ENCODE measurements at places on chromosomes 1 and 21.
A peak's percentile ranks its signal among the peaks of the same experiment; 100 is the strongest.

DNA sequence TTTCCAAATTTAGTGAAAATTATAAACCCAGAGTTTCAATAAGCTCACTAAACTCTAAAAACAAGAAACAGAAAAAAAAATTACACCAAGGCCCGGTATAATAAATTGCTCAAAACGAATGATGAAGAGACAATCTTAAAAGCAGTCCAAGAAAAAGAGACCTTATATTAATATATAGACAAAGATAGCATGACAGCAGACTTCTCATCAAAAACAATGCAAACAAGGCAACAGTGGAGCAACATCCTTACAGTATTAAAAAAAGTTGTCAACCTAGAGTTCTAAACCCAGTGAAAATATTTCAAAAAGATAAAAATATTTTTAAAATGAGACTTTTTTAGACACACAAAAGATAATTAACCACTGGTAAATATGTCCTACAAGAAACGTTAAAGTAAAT lies 46.7 kb downstream of the KIFAP3 start:
- no peak for DNase-seq

GRCh38 chr1:19003371-19004290 lies 47.2 kb upstream of the IFFO2 start:
- DNase-seq = peak; percentile 90

- no peak for DNase-seq
Observed at GRCh38 chr1:246528933-246529731, 22.1 kb upstream of the SMYD3 start.

DNA sequence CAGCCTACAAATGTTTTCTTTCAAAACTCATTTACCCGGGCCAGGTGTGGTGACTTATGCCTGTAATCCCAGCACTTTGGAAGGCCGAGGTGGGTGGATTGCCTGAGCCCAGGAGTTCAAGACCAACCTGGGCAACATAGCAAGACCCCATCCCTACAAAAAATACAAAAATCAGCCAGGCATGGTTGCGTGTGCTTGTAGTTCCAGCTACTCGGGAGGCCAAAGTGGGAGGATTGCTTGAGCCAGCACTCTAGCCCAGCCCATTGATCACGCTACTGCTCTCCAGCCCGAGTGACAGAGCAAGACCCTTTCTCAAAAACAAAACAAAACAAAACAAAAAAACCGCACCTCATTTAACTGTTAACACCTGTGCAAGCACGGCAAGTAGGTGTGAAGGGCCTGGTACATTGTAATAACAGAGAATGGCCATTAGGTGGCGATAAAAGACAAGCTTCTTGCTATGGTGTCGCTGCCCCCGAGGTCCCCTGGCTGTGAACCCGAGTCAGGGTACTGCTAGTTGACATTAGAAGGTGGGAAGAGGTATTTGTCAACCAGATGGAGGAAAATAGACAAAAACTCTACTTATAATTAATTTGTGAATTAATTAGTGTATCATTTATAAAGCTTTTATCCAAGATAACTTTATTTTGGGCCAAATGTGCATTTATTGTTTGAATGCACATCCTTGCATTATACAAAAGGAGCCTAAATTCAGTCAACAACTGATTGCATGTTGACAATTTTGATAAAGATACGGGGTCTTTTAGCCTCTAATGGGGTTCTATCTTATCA lies 66.5 kb downstream of the SH3BGR start:
- no peak for DNase-seq

GRCh38 chr1:97365026-97365425 lies 555.8 kb downstream of the DPYD start:
- DNase-seq = no peak

GRCh38 chr1:41444785-41445184 lies 39.7 kb downstream of the EDN2 start:
- no peak for DNase-seq

GRCh38 chr1:66242646-66243547 lies 291.1 kb upstream of the SGIP1 start:
- DNase-seq = peak; percentile 82

DNA sequence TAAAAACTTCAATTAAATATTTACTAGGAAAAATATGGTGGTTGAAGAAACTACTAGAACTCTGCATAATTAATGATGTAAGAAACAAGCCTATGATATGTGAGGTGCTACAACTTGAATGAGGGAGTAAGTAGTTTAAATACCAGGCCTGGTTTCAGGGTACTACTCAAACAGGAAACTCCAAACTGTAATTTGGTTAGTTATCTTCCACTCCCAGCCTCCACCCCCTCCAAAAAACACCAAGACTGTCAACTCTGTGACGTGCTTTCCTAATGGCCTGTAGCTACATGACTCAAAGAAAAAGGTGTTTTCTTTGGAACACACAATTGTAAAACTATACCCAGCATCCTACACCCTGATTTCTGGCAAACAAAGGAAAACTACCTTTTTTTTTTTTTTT lies 55.9 kb upstream of the RCC1 start:
- DNase-seq = peak; percentile 78

GRCh38 chr1:113042285-113043143 lies 30.5 kb upstream of the LRIG2 start:
- DNase-seq = peak; percentile 90

DNA sequence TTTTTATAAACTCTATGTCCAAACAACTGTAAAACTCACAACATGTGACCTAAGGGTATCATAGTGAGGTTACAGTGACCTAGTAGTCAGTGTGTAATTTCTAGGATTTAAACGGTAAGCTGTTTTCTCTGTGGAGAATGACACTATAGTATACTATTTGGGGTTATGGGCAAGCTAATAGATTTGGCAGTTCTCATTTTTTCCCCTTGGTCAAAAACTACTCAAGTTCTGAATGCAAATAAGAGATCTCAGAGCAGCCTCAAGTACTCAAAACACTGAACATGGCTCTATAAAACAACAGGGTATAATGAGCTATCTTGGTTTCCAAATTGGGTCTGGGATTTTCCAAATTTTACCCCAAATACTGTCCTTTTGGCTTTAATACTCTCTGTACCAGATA lies 88.5 kb upstream of the HMCN1 start:
- DNase-seq = no peak

DNA sequence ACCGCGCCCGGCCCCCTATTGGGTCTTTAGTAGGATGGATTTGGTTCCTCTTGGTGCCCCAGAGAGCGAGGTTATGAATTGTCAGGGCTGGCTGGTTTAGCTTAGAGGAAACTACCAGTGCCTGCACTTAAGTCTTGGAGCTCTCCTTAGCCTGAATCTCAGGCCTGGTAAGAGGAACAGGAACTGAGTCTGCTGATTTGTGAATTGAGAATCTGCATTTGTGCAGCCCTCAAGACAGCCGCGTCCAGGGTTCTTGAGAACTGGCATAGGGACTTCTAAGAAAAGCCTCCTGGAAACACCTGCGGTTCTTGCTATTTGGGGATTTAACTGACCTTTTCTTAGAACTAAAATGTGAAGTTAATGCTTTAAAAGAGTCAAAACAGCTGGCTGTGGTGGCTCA lies 1.7 kb downstream of the NECAP2 start:
- DNase-seq = no peak

GRCh38 chr1:182629499-182630096 lies 25.4 kb upstream of the RGS16 start:
- DNase-seq = no peak

DNA sequence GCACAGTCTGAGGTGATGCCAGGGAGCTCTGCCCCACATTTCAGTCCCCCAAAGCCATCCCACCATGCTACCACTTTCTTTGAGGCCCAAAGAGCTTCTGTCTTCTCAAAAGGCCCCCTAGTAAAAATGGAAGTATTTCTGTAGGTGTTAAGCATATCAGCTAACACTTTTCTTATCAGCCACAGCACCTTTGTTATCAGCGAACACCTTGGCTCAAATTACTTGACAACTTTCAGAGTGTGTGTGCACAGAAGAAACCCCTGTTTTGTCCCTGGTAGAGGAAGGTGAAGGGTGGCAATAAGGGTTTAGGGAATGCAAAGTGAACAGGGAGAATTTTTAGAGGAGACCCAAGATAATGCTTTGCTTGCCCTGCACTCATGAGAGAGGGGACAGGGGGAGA lies 54.8 kb upstream of the GJA8 start:
- no peak for DNase-seq

GRCh38 chr1:31704271-31705079 lies 658 bp upstream of the COL16A1 start:
- DNase-seq = no peak

DNA sequence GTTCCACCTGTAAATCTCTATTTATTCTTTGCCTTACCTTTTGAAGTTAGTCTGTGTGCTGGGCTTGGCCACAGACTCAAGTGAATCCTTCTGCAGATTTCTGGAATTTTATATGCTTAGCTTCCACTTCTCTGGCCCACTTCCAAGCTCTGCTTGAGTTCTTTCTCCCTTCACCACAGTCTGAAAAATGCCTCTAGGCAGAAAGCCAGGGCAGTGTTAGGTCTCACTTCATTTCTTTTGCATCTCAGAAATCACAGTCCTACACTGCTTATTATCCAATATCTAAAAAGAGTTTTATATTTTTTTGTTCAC lies 48.9 kb downstream of the INKA2 start:
- peak; percentile 84 for DNase-seq

GRCh38 chr1:176773038-176773437 lies 310.1 kb downstream of the PAPPA2 start:
- DNase-seq = no peak

DNA sequence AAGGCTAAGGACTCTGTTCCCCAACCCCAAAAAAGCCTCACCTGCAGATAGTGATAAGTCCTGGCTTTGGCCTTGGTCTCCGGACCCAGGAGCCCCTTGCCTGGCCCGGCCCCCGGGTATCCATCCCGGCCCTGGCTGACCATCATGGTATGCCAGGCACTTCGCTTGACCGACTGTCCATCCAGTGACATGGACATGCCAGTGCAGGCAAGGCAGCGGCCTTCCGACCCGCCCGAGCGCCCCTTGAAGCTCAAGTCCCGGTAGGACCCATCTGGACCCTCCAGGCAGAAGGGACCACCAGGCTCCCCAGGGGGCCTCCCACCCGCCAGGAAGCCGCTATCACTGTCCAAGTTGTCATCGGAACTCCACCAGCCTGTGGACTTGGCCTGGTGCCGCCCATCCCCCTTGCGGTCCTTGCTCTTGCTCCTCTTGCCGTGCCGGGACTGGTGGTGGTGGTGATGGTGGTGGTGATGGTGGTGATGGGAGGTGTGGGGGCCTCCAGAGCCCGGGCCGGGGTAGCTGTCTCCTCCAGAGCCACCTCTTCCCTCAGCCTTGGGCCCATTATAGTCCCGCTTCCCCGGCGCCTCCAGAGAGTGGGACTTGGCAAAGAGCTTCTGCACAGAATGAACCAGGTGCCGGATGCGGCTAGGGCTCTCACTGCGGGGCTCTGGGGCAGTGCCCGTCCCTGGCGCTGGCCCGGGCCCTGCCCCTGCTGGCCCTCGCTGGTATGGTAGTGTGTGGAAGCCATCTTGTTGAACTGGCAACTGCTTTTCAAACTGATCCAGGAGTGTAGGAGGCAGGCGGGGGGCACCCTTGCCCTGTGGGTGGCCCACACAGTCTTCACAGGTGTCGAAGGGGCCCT lies 25.0 kb downstream of the DLGAP3 start:
- no peak for DNase-seq

GRCh38 chr1:36740446-36740845 lies 257.7 kb upstream of the CSF3R start:
- DNase-seq = no peak

- DNase-seq = no peak
Observed at GRCh38 chr1:177346790-177347359, 176.1 kb downstream of the BRINP2 start.

GRCh38 chr1:1421907-1422464 lies 910 bp upstream of the ANKRD65 start:
- no peak for DNase-seq

DNA sequence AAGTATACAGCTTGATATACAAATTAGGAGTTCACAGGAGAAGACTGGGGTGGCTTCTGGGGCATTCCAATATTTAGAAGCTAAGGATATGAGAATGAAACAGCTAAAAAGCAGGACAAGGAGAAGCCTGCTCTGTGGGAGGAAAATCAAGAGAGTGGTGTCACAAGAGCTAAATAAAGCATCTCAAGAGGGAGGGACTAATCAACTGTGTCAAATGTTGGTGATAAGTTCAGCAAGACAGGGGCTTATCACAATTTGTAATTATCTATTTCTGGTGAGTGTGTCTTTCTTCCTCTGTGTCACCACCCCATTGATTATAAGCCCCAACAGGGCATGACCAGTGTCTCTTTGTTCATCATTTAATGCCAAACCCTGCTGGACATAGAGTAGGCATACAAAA lies 295.8 kb upstream of the DUSP10 start:
- no peak for DNase-seq

- DNase-seq = peak; percentile 5
Observed at GRCh38 chr1:233843525-233844204, 60.8 kb upstream of the SLC35F3 start.

GRCh38 chr1:6417961-6418667 lies 1.6 kb downstream of the HES2 start:
- no peak for DNase-seq

DNA sequence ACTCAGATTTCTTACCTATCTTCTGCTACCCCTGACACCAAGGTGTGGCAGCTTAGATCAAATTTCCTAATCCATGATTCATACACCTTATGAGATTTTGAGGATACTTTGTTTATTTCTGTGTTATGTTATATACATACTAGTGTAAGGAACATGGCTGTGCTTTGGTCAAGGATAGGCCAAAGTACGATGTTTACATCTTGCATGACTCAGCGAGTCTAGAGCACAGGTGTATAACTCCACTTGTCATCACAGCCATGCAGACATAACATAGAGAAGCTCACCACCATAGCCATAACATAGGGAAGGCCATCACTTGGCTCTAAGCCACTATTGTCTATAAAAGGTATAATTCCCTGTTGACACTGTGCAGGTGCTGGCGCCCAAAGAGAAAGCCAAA lies 61.2 kb downstream of the GBP6 start:
- no peak for DNase-seq

- DNase-seq = no peak
Observed at GRCh38 chr21:26110715-26111114, 59.9 kb downstream of the APP start.

DNA sequence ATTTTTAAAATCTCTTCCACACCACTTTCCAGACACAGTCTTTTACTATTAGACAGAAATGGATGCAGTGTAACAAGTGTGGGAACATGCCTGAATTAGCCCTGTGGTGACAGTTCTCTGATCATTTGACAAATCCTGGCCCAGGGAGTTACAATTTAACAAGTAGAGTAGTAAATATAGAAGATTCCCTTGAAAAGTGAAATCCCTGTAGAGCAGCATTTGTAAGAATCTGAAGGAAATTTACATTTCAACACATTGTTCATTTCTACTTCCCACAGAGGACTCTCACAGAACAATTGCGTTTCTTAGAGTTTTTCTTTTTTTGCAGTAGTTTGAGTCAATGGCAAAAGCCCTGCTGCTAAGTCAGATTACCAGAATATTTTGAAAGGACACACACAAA lies 458.3 kb upstream of the BRINP3 start:
- DNase-seq = no peak

GRCh38 chr21:25036775-25037174 lies 570.5 kb downstream of the MRPL39 start:
- no peak for DNase-seq

- no peak for DNase-seq
Observed at GRCh38 chr1:223034270-223034798, 108.7 kb downstream of the TLR5 start.

- no peak for DNase-seq
Observed at GRCh38 chr1:224739997-224740684, 124.0 kb downstream of the CNIH3 start.

Data from NCI-H226 (cell line).